Heart right ventricle (tissue), 16 donors: ENCODE measurements at places on chromosomes 5 and 9. TPM values are rescaled to one million over a fixed set of nuclear protein-coding genes. Genes with fewer than 3 reads are reported as not detected.

Gene WNK2
- total RNA-seq: 220 TPM

Gene RNF183
- total RNA-seq: 0.53 TPM

Gene ADGRD2
- total RNA-seq: 0.68 TPM

Gene GPRIN1
- total RNA-seq: 0.69 TPM

Gene IFNA14
- total RNA-seq: not detected

Gene NUDT2
- total RNA-seq: 15.3 TPM

Gene CTSL
- total RNA-seq: 111 TPM

Gene POU4F3
- not detected for total RNA-seq

Gene SARDH
- total RNA-seq: 1.8 TPM

Gene SEMA5A
- total RNA-seq: 47.9 TPM

Gene ELOVL7
- total RNA-seq: 2.0 TPM

Gene CYLC2
- not detected for total RNA-seq

Gene TRPM3
- total RNA-seq: 0.16 TPM

Gene CBY3
- not detected for total RNA-seq

Gene GIN1
- total RNA-seq: 15.2 TPM

Gene SLC36A2
- total RNA-seq: 1.5 TPM

Gene ZNF484
- total RNA-seq: 7.0 TPM

Gene FBXL7
- total RNA-seq: 23.7 TPM

Gene ADAMTSL1
- 2.0 TPM for total RNA-seq

Gene C5orf63
- total RNA-seq: 9.7 TPM

Gene NOXA1
- 3.1 TPM for total RNA-seq

Gene PHF24
- 0.46 TPM for total RNA-seq

Gene ANXA1
- 26.6 TPM for total RNA-seq

Gene MAP1B
- total RNA-seq: 114 TPM

Gene CD14
- total RNA-seq: 17.1 TPM

Gene AGXT2
- total RNA-seq: not detected

Gene PCDHGA11
- 6.0 TPM for total RNA-seq

Gene DAB2
- total RNA-seq: 27.9 TPM

Gene FAXDC2
- 13.9 TPM for total RNA-seq

Gene SOX30
- not detected for total RNA-seq

Gene PCDHGA12
- total RNA-seq: 5.6 TPM

Gene SKP1
- total RNA-seq: 503 TPM

Gene MOCS2
- 78.2 TPM for total RNA-seq

Gene HTR4
- total RNA-seq: 0.40 TPM

Gene SUSD1
- 2.2 TPM for total RNA-seq

Gene RNF20
- total RNA-seq: 52.3 TPM

Gene FGD3
- 2.7 TPM for total RNA-seq

Gene SH3GL2
- total RNA-seq: 9.6 TPM
